ENCODE measurements at places on chromosomes 11 and 22.

GRCh38 chr11:133064152-133064877 is 468.0 kb downstream of the OPCML start:
- DNase-seq, result no peak

GRCh38 chr11:70233511-70233934 is 30.4 kb downstream of the FADD start:
- no peak for DNase-seq

DNA sequence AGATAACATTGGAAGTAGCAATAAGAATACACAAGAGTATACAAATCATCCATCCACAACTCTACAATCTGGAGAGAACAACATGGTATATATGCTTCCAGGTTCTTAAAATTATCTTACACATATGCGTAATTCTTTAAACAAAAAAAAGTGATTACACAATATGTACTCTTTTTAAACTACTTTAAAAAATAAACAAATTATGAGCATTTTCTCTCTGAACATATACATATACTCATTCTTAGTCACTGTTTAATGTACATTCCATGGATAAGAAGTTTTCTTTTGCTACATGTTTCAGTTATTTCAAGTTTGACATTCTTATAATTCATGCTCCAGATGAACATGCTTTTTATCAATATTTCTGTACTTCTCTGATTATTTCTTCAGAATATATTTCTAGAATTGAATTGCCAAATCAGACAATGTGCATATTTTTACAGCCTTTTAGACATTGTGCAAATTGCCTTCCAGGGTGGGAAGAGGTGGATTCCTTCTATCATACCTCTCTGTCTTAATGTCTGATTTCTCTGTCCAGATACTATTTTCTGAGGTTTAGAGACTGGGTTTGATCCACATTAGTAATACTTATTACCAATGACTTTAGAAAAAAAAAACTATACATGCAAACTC is 551.6 kb downstream of the METTL15 start:
- no peak for DNase-seq

DNA sequence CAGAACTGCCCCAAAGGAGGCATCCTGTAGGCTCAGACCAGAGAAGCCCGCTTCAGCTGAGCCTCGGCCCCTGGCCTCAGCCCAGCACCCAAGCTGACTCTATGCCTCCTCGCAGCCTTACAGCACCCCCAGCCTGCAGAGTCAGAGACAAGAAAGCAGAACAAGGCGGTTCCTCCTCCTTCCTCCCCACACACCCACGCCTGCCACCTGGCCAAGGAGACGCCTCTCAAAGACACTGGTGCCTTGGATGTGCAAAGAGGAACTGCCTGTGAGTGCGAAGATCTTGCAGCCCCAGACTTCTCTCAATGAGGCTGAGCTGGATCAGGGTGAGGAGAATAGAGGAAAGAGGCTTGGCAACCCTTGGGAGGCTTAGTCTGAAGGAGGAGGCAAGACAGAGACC is 60.2 kb downstream of the PDE2A start:
- DNase-seq, result no peak

All from stimulated activated effector memory CD8-positive, alpha-beta T cell treated with anti-CD3 and anti-CD28 coated beads, Interleukin-12 subunit alpha, Interleukin-12 subunit beta, amount 100 ng/mL, for 72 hours (primary cell).